ENCODE measurements at places on chromosomes 13 and 19. TPM values are rescaled to one million over a fixed set of nuclear protein-coding genes. Genes with fewer than 3 reads are reported as not detected.
A peak's percentile ranks its signal among the peaks of the same experiment; 100 is the strongest.

Gene LHB
- not detected for total RNA-seq

Gene GIPC1
- 127 TPM for total RNA-seq

GRCh38 chr13:40381935-40382764, 284.3 kb downstream of the FOXO1 start:
- no peak for DNase-seq

DNA sequence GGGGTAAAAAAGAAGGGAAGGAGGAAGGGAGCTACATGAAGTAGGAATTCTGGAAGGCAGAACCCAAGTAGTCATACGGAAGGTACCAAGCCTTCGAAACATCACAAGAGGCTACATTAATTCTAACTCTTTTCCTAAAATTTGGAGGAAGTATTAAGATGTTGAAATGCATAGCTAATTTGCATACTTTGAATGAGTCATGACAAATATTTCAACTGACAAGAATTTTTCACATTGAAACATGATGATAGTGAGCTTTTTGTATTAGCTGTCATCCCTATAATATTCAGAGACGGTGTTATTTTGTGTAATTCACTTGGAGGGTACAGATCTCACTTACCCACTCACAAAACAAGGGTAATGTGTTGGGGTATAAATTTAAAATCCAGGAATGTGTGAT, 9.1 kb upstream of the ACOD1 start:
- no peak for DNase-seq

DNA sequence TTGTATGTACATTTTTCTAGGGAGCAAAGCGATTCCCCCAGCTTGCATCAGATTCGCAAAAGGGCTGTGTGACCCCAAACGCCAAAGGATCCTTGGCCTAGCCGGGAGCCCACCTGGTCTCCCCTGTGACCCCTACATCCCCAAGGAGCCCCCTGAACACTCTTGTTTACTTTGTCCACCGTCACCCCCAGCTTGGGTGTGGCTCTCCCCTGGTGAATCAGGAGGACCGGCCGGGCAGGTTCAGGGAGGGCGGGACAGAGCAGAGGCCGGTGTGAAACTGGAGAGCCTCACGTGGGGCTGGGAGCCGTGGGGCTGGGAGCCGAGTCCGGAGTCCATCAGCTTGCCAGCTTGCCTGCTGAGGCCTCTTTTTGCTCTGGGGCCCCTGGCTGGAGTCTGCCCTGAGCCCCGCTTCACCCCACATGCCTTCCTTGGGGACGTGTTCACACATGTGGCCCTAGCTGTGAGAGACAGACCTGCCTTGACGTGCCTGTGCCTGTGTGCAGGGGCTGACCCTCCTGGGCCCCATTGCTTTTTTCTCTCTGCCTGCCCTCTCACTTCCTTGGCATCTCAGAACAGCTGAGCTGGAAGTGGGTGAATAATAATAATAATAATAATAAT, 2.0 kb downstream of the ITPKC start:
- peak; percentile 87 for DNase-seq

DNA sequence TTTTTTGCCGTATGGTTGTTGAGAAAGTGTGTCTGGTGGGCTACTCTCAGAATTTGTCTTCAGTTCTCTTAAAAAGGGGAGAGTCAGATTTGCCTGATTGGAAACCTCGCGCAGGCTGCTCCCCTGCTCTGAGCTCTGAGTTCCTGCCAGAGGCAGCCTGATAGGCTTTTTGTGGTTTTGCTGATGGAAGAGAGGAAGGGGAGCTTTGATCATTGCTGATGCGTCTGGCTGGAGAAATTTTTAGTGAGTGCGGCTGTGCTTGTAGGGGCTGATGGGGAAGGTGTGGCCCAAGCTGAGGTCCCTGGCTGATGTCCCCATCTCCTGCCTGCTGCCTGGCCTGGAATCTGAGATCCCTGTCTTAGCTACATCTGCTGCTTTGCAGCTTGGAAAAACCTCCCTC, 2.8 kb downstream of the CHST8 start:
- no peak for DNase-seq

- peak; percentile 69 for DNase-seq
Observed at GRCh38 chr19:45615795-45616703, 14.0 kb upstream of the GPR4 start.

DNA sequence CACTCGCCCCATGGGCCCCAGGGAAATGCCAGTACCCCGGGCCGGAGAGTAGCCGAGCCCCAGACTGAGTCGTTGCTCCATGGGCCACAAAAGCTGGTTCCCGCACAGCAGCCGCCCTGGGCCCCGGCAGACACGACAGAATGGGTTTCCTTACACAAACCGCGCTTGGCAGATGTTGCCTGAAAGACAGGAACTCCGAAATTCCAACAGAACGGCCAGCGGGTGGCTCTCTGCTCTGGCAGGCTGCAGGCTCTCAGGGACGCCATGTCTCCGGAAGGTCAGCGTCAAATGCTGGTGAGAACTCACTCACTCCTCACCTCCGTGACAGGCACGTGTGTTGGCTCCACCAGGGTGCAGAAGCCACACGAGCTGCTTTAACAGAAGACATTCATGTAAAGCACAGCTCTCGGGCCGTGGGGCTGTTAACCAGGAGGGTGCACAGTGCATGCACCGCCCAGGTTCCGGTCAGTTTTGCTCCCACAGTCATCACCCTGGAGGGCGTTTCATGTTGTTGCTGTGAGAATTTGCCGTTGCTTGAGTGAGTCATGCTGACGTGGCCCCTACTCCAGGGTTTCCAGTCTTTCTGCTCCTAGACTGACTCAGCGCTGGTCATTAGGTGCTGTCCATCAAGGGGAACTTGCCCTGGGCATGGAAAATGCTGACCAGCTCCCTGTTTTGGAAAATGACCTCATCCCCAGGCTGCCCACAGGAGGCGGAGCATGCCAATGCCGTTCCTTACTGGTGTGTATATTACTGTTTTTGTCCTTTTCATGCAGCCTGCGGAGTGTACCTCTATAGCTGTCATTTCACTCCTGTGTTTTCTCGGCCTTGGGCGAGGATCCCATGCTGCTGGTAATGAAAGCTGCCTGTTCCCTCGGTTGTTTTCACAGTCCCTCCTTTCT, 44.8 kb downstream of the ANKRD10 start:
- DNase-seq, result peak; percentile 87

GRCh38 chr13:44972956-44973581, 16.2 kb downstream of the NUFIP1 start:
- no peak for DNase-seq

DNA sequence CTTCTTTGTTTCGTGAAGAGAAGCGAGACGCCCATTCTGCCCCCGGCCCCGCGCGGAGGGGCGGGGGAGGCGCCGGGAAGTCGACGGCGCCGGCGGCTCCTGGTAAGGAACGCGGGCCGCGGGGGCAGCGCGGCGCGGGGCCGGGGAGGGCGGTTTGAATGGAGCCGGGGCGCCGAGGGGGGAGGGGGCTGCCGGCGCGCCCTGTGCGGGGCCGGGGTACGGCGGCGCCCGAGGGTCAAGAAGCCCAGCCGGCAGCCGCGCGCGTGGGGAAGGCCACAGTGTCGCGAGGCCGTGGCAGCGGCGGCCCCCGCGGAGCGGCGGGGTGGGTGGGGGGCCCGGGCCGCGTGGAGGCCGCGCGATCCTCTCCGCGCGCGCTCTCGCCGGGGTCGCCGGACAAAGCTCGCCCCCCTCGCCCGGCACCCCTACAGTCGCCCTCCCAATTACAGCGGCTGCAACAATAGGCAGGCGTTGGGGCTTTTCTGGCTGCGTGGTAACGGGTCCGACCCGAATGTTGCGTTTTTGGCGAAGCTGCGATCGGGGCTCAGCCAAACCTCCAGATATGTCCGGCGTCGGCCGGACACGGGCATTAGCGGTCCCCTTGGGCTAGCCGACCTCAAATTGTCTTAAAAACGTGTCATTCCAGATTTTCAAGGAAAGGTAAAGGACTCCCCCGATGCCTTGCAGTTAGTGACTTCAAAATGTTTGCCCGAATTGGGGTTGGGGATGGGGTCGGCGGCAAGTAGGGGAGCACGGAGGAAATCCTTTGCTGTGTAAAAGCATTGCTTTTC, 437 bp downstream of the SMARCA4 start:
- peak; percentile 18 for DNase-seq

DNA sequence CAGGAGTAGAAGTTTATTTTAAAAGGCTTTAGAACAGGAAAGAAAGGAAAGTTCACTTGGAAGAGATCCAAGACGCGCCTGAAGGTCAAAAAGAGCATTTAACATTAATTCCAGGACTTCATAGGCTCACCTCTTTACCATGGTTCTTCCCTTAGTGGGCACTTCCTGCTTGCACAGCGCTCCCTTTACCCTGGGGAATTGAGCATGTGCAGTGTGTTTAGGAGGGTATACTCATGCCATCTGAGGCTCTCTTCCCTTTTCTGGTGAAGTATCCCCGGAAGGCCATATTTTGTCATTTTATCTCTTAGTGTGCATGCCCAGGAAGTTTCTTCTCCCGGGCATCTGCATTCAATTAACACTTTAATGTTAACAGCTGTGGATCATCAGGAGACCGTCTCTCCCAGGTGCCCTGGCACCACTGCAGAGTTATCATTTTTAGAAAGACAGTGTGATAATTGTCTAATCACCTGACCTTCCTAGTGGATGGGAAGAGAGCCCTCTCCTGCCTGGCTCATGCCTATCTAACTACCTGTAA, 66.1 kb upstream of the ABCC4 start:
- DNase-seq, result no peak

Data from mucosa of gallbladder (tissue), 1 donor.